ENCODE measurements at places on chromosomes 3 and 15. TPM values are rescaled to one million over a fixed set of nuclear protein-coding genes. Genes with fewer than 3 reads are reported as not detected.

TBC1D2B gene
- 42.0 TPM for total RNA-seq

DNA sequence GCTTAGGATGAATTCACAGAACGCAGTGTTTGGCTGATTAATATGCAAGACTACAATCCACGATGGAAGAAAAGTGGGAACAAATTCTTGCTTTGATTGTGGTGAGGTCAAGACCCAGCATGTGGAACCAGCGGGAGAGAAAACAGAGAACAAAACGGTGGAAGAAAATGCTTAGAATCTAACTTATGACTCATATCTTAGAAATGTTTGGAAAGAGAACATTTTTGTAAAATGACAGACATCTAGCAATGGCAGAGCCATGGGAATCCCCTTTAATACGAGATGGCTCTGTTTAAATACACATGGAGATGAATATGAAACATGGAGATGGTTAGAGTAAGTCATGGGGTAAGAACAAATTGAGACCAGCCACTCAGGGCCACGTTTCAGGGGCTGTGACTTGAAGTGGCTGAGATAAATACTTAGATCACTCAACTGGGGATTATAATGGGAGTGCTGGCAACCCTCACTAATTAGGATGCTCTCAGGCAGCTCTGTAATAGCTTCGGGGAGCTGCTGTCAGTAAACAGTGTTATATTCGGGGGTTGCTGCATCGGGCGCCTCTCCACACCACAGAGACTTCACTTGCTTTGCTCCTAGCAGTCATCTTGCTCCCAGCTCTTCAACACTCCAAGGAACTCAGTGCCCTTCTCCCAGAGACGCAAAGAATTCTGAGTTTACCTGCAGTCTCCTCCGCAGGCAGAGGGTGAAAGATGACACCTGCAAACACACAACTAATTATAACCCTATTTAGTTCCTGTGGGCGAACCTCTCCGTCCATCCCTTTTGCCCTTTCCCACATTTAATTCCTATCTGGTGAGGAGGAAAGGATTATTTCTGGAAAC is 68.0 kb upstream of the ONECUT1 start:
- no peak for DNase-seq
- no peak overlapping the region for H3K4me3 ChIP-seq
- no peak overlapping the region for H3K27ac ChIP-seq
- no peaks in the 10 kb centered on the region for H3K4me1 ChIP-seq

DNA sequence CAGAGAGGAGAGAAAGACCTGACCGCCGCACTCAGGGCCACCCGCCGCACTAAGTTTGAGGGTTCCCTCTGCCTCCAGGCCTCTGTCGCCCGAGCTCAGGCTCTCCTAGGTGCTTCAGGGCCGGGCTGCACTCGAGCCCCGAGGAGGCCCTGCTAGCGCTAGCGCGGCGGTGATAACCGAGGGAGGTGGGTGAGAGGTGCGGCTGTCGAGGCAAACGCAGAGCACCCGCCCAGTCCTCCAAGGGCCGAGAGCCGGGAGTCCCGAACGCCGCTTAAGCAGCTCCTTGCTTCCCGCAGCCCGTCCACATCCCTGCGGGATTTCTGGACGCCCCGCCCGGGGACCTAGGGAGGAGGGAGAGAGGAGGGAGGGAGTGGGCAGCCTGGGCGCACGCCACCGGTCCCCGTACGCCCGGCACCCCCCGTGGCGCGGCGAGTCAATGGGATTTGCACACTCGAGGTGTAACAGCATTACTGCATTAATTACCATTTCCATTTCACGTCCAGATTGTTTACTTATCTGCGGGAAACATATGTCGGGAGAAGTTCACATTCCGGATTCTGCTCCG is 6.8 kb downstream of the SOX14 start:
- no peaks in the 10 kb centered on the region for H3K36me3 ChIP-seq
- H3K4me1 ChIP-seq: no peaks in the 10 kb centered on the region
- peak; percentile 27 for DNase-seq
- no peak overlapping the region for H3K27ac ChIP-seq
- 0 out of 2 replicates have a peak overlapping the region, but pooled peaks have one; percentile 23 for H3K4me3 ChIP-seq

GRCh38 chr15:41961001-41961518 is 11.3 kb downstream of the EHD4 start:
- no peak overlapping the region for H3K27ac ChIP-seq
- H3K27me3 ChIP-seq: no peaks in the 10 kb centered on the region
- H3K4me1 ChIP-seq: no peaks in the 10 kb centered on the region
- H3K4me3 ChIP-seq: no peak overlapping the region

- no peak overlapping the region for H3K27ac ChIP-seq
- peak; percentile 65 for DNase-seq
- H3K36me3 ChIP-seq: no peaks in the 10 kb centered on the region
- no peaks in the 10 kb centered on the region for H3K4me1 ChIP-seq
- H3K27me3 ChIP-seq: no peaks in the 10 kb centered on the region
Measured at GRCh38 chr15:88476635-88477060, 9.1 kb downstream of the MRPS11 start.

DNA sequence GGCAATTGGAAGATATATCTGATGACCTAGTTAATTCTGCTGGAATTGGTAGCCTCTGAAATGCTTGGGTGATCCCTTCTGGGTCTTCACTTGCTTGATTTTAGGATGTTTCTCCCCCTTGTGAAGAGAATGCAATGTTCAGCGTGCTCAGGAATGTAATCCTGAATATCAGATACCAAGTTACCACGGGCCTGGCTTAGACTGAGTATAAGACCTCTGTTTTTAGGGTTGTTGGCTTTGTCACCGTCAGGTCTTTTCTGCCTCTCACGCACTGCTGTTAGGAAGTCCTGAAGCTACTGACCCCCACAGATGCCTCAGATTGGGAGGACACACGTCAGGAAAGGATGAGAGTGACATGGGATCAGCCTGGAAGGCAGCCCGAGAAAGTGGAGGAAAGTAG is 198.5 kb downstream of the CDIN1 start:
- H3K27me3 ChIP-seq: no peaks in the 10 kb centered on the region
- H3K4me3 ChIP-seq: no peak overlapping the region
- H3K36me3 ChIP-seq: no peaks in the 10 kb centered on the region
- peak; percentile 18 for DNase-seq
- H3K4me1 ChIP-seq: peaks cover 24% of the 10 kb centered on the region
- peak overlapping the region; percentile 24 for H3K27ac ChIP-seq

All from GM23248 (cell line).